Body of pancreas (tissue), 4 donors: ENCODE measurements at places on chromosomes 12 and 14. TPM values are rescaled to one million over a fixed set of nuclear protein-coding genes. Genes with fewer than 3 reads are reported as not detected.

The PUS7L gene
- 7.3 TPM for total RNA-seq

DNA sequence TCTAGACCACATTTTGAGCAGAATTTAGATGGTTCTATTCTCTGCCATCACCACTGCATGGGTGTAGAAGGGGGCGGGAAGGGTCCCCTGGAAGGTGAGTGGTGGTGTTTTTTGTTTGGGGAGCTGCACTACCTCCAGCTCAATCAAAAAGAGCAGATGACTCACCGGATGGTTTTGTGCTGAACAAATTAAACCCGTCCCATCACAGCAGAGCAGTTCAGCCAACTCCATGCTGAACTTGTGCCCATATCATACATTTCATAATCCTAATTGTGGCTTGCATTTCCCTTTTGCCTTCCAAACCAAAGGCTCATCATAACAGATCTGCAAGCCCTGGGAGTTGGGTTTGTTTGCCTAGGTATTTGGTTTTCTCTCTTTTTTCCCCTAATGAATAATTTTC is 53.0 kb upstream of the RPH3A start:
- no peak for DNase-seq
- no peaks in the 10 kb centered on the region for H3K27me3 ChIP-seq
- H3K4me3 ChIP-seq = no peak overlapping the region
- no peaks in the 10 kb centered on the region for H3K4me1 ChIP-seq

The ADAMTS20 gene
- total RNA-seq = not detected

The CCDC198 gene
- total RNA-seq = 97.8 TPM

The GYS2 gene
- total RNA-seq = not detected

The CNTN1 gene
- total RNA-seq = 1.3 TPM

DNA sequence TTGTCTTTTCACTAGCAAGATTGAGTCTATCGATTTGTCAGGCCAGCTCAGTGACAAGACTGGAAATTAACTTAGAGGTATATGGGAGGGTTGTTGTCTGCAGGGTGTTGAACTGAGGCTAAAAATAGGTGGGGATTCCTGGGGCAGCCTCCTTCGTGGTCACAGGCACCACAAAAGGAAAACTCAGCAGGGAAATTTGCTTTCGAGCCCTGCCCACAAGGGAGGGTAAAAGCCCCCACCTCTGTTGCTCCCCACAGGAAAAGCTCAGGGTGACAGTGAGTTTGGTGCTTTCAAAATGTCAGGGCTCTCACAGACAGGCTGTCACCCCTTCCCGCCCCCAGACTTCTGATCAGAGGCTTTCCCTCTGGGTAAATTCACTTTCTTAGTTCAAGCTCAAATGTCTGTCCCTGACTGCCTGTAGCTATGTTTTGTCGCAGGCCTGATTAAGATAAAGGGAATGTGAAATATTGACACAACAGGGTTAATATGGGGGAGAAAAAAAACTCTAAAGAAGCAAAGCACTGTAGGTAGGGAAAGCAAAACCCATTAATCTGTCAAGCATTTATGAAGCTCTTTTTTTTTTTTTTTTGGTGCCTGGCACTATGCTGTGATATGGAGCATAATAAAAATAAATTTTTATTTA is 11.7 kb upstream of the NFKBIA start:
- DNase-seq = no peak
- H3K27me3 ChIP-seq = no peaks in the 10 kb centered on the region
- peaks cover 4% of the 10 kb centered on the region for H3K4me1 ChIP-seq
- H3K4me3 ChIP-seq = no peak overlapping the region
- no peak overlapping the region for H3K27ac ChIP-seq

The TIGAR gene
- 0.33 TPM for total RNA-seq

GRCh38 chr12:30213166-30213565 is 429.4 kb upstream of the TMTC1 start:
- H3K27ac ChIP-seq = no peak overlapping the region
- no peaks in the 10 kb centered on the region for H3K4me1 ChIP-seq
- H3K4me3 ChIP-seq = no peak overlapping the region
- H3K36me3 ChIP-seq = no peaks in the 10 kb centered on the region
- H3K27me3 ChIP-seq = no peaks in the 10 kb centered on the region
- DNase-seq = no peak

DNA sequence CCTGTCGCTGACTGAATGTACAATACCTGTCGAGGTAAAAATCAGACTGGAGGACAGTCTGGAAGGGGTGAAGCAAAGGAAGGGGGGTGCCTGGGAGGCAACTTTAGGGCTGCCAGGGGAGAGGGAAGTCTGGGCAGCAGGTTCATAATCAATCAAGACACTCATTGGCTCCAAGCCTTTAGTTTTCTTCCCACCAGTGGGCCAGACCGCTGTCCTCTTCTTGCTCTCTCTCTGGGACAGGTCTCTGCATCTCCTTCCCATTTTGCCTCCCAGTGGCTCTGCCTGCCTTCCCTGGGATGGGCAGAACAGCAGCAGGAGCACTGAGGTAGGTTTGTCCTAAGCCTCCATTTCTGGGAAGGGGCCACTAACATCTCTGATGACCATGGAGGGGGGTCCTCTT is 206.5 kb downstream of the TTC8 start:
- no peaks in the 10 kb centered on the region for H3K36me3 ChIP-seq
- DNase-seq = no peak
- H3K27ac ChIP-seq = no peak overlapping the region
- no peak overlapping the region for H3K4me3 ChIP-seq
- H3K4me1 ChIP-seq = peaks cover 14% of the 10 kb centered on the region

DNA sequence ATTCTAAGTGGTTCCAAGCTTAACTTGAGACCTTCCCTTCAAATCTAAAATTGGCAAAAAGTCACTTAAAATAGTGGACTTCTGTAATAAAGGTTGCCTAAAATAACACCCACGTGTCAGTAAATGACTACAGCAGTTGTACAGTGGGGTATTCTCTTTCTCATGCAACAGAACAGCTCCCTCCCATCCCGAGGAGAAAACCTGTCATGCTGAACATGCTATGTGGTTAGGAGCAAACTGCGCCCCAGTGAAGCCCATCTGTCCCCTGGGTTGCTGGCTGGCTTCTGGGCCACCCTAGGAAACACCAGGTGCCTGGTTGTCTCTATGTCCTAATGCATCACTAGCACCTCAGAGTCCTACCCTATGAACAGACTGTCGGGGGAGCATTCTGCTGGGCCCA is 2.7 kb downstream of the BTBD6 start:
- H3K4me3 ChIP-seq = no peak overlapping the region
- peaks cover 7% of the 10 kb centered on the region for H3K4me1 ChIP-seq
- H3K27ac ChIP-seq = no peak overlapping the region
- H3K27me3 ChIP-seq = no peaks in the 10 kb centered on the region
- no peak for DNase-seq
- H3K36me3 ChIP-seq = no peaks in the 10 kb centered on the region

The CPSF2 gene
- total RNA-seq = 19.1 TPM

The NABP2 gene
- 11.9 TPM for total RNA-seq
